ENCODE measurements at places on chromosomes 3 and 15. TPM values are rescaled to one million over a fixed set of nuclear protein-coding genes. Genes with fewer than 3 reads are reported as not detected.

The CFAP20DC gene
- total RNA-seq = 4.4 TPM

The SEMA6D gene
- total RNA-seq = 49.8 TPM

The MAGEF1 gene
- total RNA-seq = 42.7 TPM

The PATL2 gene
- total RNA-seq = 0.78 TPM

The VGLL3 gene
- total RNA-seq = 1.7 TPM

The FAM174B gene
- total RNA-seq = 13.6 TPM

The MYO5A gene
- 155 TPM for total RNA-seq
